ENCODE measurements at places on chromosomes 12 and 14.

- DNase-seq = no peak
These were observed 104.2 kb downstream of the PCNX1 start for GRCh38 chr14:71011479-71011878.

- DNase-seq = no peak
These were observed 6.0 kb upstream of the SHMT2 start for GRCh38 chr12:57223191-57224165.

DNA sequence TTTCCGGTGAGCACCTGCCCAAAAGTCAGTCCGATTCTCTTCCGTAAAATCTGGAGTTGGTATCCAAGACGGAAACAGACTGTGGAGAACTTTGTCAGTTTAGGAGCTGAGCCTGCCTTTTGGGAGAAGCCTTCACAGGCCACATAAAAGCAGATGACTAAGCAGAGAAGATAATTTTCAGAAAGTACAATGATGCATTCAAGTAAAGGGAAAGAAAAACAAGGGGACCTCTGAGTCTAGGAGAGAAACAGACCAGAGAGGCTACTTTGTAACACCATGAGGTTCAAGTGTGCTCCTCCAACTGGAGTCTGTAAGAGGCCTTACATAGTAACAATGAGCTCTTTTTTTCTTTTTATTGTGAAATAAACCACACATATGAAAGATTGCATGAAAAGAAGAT lies 21.1 kb downstream of the TMED8 start:
- no peak for DNase-seq

DNA sequence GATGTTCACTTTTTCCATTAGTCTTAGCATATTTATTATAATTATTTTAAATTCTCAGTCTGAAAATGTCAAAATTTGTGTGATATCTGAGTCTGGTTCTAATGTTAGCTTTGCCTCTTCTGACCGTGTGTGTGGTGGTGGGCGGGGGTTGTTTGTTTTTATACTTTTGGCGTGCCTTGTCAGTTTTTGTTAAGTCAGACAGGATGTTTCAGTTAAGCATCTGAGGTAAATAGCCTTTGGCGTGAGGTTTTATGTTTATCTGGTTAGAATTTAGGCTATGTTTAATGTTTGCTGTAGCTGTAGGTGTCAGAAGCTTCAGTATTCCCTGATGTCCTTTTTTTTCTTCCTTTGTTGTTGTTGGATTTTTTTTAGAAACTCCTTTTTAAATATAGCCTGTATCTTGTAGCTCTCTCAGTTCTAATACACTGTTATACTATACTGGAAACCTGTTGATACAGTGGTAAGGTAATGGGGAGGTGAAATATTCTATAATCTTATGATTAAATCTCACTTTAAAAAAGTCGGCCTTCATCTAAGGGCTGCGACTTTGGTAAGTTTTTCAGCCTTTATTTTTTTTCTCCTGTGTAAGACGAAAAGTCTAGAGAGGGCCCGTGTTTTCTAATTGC lies 111.6 kb downstream of the SCAF11 start:
- DNase-seq = no peak

GRCh38 chr12:123099560-123100192 lies 51.2 kb downstream of the PITPNM2 start:
- DNase-seq = no peak

DNA sequence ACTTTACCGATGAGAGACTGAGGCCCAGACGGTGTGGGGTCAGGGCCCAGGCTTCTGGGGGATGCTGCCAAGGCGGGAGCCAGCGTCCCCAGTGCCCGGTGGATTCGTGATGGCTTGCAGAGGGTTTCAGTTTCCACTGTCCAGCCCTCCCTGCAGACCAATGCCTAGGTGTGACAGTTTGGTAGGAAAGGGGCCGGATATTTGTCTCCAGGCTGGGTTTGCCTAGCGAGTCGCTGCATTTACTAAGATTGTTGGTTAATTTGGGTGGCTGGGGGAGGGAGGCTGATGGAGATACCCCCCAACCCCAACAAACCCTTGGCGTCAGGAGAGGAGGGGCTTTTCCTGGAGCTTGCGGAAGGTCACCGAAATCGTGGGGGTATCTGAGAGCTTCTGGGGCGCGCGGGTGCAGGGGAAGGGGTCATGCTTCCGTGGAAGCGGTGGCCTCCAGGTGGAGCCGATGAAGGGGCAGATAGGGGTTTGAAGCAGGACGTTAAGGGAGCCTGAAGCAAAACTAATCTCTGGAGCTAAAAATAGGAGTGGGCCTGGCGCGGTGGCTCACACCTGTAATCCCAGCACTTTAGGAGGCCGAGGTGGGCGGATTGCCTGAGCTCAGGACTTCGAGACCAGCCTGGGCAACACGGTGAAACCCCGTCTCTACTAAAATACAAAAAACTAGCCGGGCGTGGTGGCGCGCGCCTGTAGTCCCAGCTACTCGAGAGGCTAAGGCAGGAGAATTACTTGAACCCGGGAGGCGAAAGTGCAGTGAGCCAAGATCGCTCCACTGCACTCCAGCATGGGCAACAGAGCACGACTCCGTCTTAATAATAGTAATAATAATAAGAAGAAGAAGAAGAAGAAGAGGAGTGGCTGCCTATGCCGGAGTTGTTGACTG lies 1.1 kb upstream of the CDC42BPB start:
- DNase-seq = no peak

GRCh38 chr12:25585662-25586061 lies 32.6 kb upstream of the LMNTD1 start:
- no peak for DNase-seq

DNA sequence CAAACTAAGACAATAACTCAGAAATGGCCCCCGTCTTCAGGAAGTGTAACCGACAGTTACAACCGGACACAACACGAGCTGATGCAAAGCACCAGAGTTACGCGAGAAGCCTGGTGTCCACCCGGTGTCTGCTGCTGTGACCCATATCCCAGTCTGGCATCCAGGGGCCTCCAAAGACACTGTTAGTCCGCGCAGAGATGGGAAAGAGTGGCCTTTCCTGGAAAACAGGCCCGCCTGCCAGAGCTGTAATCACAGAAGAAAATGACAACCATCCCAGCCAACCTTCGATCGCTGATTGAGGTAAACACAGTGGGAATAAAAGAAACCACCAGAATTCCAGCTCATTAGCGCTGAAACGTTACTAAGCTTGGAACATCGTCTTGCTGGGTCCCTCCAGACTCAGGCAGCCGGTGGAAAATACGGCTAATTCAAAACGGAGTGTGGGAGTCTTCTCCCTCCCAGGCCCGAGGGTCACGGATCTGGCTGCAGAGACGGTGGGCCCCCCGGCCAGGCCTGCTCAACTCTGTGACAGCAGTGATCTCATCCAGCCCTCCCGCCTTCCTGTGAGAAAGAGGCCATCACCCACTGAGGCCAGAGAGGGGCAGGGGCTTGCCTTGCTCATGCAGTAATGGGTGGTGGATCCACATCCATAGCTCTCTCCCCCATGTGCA lies 273.9 kb upstream of the RTL1 start:
- no peak for DNase-seq

- DNase-seq = no peak
These were observed 46.3 kb downstream of the PPHLN1 start for GRCh38 chr12:42372154-42372791.
